HuH-7.5 (cell line): ENCODE measurements at places on chromosomes 12 and 14.

DNA sequence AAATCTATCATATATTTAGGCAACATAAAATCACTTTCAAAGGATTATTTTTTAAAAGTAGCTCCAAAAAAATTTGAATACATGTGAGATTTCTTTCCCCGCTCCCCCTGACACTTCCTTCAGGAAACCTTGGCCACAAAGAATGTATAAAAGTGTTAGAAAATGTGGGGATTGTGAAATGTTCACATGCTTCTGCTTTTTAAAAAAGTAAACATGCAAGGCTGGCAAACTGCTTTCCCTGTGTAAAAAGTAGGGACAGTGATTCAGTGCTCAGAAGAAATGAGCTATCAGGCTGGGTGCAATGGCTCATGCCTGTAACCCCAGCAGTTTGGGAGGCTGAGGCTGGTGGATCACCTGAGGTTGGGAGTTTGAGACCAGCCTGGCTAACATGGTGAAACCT is 26.6 kb downstream of the MBIP start:
- no peak for DNase-seq

- DNase-seq = no peak
Measured at GRCh38 chr14:93958567-93959238, 17.7 kb downstream of the ASB2 start.

DNA sequence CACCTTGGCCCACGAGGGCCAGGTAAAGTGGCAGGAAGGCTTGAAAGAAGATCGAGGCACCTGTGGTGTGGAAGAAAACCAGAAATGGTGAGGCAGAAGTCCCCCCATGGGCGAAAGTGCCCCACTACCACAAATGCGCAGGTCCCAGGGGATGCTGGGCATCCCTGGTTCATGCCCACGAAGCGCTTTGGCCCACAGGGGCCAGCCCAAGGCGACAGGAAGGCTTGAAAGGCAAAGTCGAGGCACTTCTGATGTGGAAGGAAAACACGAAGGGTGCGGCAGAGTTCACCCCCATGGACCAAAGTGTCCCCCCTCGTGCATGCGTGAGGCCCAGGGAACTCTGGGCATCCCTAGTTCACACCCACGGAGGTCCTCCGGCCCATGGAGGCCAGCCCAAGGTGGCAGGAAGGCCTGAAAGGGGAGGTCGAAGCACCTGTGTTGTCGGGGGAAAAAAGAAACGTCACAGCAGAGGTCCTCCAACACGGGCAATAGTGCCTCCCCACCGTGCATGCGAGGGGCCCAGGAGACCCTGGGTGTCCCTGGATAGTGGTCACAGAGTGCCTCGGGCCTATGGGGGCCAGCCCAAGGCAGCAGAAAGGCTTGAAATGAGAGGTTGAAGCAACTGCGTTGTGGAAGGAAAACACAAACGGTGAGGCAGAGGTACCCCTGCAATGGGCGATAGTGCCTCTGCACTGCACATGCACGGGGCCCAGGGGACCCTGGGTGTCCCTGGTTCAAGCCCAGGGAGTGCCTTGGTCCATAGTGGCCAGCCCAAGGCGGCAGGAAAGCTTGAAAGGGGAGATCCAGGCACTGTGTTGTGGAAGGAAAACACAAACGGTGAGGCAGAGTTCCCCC is 373.9 kb downstream of the ALG10 start:
- no peak for DNase-seq

DNA sequence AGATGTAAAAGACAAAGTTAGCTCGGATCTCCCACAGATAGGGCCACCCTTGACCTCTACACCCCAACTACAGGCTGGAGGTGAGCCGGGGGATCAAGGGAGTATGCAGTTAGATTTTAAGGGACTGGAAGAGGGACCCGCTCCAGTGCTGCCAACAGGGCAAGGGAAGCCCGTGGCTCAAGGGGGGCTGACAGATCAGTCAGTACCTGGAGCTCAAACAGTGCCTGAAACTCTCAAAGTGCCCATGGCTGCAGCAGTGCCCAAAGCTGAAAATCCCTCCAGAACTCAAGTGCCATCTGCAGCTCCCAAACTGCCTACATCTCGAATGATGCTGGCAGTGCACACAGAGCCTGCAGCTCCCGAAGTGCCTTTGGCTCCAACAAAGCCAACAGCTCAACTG is 10.4 kb downstream of the NYNRIN start:
- DNase-seq = no peak
